Stimulated activated CD8-positive, alpha-beta memory T cell treated with anti-CD3 and anti-CD28 coated beads, Interleukin-4, amount 100 ng/mL, for 48 hours (primary cell): ENCODE measurements at places on chromosomes 2 and 18.

- DNase-seq: no peak
Measured at GRCh38 chr18:80010551-80010906, 22.2 kb upstream of the TXNL4A start.

- DNase-seq: no peak
Measured at GRCh38 chr2:239673641-239674040, 272.8 kb upstream of the HDAC4 start.

GRCh38 chr18:27136208-27136535 is 48.9 kb downstream of the CHST9 start:
- DNase-seq: no peak

DNA sequence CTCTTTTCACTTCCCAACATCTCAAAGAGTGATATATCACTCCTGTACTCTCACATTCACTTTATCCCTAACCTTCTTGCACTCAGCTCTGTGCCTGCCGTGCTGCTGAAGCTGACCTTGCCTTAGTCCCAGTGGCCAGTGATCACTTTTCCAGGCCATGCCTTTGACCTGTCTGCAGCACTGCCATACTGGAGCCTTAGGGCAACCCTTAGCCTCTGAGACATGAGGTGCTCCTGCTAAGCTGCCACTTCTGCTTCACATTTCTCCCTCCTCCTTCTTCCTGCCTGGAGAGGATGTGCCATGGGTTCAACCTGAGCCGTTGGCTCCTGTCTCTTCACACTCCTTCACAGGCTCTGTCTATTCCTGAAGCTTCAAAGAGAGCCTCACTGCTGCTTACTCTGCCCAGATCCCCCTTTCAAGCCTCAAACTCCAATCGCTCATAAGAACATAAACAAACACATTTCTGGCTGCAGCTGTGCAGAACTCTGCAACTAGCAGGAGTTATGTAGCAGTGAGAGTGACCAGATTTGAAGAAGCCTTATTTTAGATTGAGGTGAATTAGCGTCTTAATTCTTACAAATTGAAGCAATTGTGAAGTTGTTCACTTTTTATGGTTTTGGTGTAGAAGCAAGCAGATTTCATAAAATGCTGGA is 716.2 kb upstream of the FANCL start:
- DNase-seq: no peak

DNA sequence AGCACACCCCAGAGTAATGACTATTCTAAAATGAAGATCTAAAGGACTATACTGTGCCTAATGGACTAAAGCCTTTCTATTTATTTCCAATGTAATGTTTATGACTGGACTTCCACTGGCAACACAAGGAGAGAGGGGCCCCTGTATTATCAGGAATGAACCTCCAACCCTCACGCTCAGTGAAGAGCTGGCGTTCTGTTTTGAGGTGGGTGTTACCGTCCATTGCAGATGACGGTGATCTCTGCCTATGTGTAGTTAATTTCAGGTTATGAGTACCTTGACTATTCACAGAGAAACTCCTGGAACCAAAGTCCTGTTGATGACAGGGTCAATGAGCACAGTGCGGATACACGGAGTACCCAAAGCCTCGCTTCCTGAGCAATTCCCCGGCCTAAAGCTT is 85.4 kb downstream of the MEP1B start:
- DNase-seq: no peak

DNA sequence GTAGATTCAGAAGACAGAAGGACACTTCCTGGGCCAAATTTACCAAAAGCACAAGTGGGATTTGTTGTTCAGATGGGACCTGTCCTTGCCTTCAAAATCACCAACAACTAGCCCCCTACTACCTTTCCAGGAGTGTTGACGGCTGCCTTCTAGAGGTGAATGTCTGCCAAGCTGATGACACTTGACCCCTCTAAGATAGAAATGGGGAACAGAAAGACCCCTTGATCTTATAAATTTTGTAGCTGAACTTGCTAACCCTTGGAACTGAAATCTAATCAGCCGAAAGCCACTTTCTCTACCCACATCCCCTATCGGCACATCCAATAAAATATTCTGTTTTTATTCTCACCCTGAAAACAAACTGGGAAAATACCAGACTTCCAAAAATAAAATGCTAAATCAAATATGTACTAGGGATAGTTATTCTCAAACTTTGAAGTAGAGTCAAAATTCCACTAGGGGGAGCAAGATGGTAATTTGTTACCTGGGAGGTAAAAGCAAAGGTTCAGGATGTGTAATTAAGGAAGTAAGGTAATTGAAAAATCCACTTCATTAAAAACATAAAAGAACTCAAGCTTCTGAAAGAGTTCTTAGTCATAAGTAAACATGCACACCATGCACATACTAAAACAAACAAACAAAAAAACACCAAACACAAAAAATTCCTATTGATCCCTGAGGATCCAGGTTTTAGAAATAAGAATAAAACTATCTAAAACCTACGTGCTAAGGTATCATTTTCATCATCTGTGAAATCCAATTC is 119.2 kb downstream of the ANKRD44 start:
- no peak for DNase-seq

DNA sequence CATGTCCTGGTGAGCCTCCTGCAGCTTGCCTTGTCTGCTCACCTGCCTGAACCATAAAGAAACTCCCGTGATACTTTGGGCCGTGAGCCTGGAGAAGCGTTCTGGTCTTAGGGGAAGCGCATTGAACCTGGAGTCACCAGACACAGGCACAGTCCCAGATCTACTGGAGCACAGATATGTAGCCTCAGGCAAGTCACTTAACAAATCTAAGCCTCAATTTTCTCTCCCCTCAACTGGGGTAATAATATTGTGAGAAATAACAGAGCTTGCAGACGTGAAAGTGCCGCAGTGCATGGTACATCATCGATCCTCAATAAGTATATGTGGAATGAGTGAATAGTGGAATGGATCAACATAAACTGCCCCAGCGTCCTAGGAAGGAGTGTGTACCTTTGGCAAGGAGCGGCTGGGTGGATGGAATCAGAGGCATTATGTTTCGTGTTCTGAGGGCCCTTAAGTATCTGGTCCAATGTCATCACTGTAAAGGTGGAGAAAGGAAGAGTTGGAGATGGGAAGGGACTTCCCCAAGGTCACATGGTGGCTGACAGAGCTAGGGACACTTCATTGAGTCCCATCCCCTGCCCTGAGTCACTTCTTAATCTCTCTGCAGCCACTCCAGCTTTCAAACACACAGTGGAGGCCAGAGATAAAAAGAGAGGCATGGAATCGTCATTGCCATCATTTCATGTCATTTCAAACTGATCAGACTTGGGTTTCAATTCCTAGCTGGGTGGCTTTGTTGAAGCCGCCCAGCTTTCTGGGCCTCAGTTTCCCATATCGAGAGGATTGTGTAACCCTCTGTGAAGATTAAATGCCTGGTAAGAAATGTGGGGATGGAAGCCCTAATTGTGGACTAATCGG is 172.4 kb downstream of the DDX1 start:
- DNase-seq: no peak

DNA sequence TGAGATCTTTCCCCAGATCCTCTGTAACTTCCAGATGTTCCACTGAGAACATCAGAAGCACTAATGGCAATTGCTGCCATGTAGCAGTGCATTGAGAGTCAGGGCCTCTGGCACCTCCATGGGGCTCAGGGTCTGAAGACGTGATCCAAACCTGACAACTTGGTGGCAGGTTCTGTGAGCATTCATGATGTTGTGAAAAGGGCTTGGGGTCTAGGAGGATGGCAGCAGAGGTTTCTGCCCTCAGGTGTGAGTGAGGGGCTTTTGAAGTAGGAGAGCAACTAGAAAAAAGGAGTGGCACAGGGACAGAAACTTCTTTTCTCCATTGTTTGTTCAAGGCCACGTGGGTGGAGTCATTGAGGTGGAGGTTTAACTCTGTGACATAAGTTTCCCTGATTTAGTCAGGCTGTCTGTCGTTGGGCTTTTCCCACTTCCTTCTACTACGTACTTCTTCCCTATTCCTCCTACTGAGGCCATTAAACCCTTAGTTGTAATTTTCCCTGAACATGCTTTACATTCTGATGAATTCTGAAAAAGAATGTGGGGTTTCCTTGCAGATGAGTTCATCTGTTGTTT is 13.1 kb downstream of the CFLAR start:
- DNase-seq: peak; percentile 70

DNA sequence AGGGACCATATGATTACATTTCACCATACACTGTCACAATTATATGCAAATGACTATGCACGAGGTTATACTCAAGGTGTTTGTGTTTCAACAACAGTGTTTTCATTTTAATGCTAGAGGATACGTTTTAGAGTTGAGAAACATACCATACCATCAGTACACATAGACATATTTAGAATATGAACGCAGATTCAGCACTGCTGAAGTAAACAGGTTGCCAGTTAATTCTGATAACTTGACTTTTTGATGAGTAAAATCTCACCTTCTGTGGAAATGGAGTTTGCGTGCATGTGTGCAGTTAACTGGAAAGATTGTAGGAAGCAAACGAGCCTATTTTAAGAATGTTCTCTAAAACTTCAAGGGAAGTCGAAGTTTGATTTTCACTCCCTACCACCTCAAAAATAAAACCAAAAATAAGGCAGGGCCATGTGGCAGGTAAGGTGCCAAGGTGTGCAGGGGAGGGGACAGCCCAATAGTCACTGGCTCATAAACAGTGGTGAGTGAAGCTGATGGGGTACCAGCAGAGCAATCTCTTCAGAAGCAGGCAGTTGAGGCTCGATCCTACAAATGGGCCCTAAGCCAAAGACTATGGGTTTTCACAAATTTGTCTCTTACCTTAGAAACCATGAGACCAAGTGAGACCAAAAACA is 213.1 kb downstream of the IKZF2 start:
- DNase-seq: no peak

DNA sequence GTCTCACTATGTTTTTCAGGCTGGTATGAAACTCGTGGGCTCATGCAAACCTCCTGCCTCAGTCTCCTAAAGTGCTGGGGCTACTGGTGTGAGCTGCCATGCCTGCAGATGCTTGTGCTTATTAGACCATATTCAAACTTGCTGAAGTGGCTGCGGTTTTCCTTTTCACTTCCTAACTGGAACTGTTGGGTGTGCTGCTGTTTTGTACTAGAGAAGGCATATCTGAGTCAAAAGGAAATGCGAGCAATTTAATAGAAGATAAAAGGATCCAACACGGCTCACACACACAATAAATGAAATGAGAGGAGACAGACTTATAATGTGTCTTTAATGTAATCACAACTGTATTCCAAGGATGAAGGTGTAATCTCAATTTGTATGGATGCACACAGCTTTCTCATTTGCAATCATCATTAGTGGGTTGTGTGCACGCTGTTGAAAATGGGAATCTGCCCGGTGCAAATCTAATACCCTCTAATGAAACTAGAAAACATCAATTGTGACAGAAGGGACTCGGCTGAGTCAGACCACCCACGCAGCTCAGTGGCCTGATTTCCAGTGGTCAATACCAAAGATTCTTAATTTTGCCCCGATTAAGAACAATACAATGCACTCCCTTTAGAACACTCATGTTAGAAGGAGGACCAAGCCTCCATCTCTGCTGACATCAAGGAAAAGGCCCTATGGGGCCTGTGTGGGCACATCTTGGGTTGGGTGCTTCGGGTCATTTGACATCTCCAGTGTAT is 532.7 kb downstream of the TDRD15 start:
- no peak for DNase-seq

- DNase-seq: no peak
Measured at GRCh38 chr2:223315813-223316212, 263.8 kb downstream of the KCNE4 start.

GRCh38 chr18:46158499-46158898 is 54.3 kb downstream of the HAUS1 start:
- no peak for DNase-seq

DNA sequence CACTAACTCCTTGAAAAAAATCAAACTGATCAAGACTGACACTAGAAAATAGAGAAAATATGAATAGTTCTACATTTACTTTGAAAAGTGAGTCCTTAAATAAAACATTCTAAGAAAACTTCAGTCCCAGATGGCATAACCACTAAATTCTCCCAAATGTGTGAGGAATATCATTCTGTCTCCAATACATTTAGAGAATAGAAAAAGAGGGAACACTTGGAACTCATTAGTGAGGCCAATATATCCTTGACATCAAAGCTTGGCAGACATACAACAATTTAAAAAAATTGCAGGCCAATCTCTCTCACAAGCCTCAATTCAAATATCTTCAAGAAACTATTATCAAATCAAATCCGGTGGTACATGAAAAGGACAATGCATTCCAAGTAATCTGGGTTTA is 79.3 kb upstream of the TMEM247 start:
- no peak for DNase-seq

GRCh38 chr2:55842046-55842445 is 81.5 kb downstream of the EFEMP1 start:
- DNase-seq: no peak

DNA sequence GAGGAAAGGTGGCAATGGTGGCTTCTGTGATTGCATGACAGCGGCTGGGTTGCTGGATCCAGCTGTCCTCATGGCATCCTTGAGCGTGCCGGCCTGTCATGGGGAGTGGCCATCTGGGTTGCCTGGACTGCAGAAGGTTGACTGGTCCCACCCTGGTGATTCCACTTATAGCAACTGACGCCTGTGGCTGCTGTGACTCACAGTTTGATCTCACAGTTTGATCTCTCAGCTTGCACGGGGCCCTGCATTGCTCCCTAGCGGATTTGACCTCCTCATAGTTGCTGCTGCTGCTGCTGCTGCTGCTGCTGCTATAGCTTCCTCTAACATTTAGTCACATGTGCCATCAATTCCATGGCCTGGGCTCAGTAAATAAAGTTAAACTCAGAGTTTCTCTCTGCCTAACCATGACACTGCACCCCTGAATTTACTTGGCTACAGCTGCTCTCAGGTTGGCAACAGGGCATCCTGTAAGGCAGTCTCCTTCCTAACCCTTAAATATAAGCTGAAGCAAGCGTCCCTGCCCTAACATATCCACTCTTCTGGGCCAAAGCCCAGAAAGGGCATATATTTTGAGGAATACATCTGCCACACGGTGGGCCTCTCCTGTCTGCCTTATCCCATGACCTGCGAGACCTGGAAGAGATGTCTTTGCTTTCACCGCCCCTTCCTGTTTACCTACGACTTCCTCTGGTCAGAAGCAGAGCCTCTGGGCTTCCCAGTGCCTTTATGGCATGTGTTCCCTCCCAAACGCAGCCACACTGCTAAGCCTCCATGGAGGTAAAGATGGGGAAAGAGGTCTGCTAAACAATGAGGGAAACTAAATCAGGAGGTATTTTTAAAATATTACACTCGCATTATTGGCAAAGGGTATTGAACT is 37.8 kb upstream of the CCDC150 start:
- no peak for DNase-seq
